T-cell (primary cell): ENCODE measurements at places on chromosomes 7 and 10.
A peak's percentile ranks its signal among the peaks of the same experiment; 100 is the strongest.

- H3K27me3 ChIP-seq = no peaks in the 10 kb centered on the region
- no peak overlapping the region for H3K27ac ChIP-seq
- peaks cover 11% of the 10 kb centered on the region for H3K36me3 ChIP-seq
- H3K4me1 ChIP-seq = no peaks in the 10 kb centered on the region
- DNase-seq = no peak
Observed at GRCh38 chr10:15802375-15802949, 57.8 kb downstream of the MINDY3 start.

DNA sequence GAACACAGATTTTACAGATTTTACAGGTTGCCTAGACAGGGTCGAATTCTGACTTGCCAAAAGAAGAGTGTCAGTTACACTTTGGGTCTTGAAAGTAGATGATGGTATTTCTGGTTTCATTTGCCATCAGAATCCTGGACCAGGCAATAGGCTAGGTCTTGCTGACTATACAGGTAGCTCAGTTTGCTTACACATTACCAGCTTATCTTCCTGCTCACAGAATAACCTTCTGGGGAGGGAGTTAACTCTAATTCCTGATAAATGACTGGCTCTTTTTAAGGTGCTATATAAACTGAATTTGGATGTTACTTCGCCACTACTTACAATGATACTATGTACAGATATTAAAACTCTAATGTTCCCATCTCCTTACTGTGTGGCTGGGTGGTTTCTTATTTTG is 39.8 kb downstream of the GBF1 start:
- DNase-seq = no peak
- H3K36me3 ChIP-seq = no peaks in the 10 kb centered on the region

DNA sequence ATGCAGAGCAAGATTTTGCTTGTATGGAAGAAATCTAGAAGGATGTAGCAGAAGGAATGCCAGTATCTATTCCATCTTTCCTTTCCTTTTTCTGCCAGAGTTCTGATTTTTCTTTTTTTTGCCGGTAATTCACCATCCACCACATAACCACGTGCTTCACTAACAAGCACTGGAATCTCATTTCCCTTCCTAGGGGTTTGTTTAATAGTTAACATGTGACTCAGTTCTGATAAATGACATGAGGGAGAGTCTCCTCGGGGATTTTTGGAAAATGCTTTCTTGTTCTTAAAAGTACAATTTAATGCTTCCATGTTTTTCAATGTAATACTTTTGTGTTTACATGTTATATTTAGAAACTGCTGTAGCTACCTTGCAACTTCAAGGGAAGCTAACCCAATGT is 590.2 kb downstream of the SH2D4B start:
- peaks cover 2% of the 10 kb centered on the region for H3K27me3 ChIP-seq
- H3K27ac ChIP-seq = no peak overlapping the region
- H3K4me3 ChIP-seq = no peak overlapping the region
- H3K4me1 ChIP-seq = no peaks in the 10 kb centered on the region
- no peak for DNase-seq
- H3K36me3 ChIP-seq = no peaks in the 10 kb centered on the region

- no peaks in the 10 kb centered on the region for H3K27me3 ChIP-seq
- H3K27ac ChIP-seq = no peak overlapping the region
- no peak for DNase-seq
- no peak overlapping the region for H3K4me3 ChIP-seq
- no peaks in the 10 kb centered on the region for H3K36me3 ChIP-seq
Observed at GRCh38 chr7:111827863-111828504, 265.7 kb upstream of the IMMP2L start.

- H3K27me3 ChIP-seq = no peaks in the 10 kb centered on the region
- no peak overlapping the region for H3K27ac ChIP-seq
- H3K4me3 ChIP-seq = no peak overlapping the region
Observed at GRCh38 chr10:96960872-96961271, 128.8 kb downstream of the LCOR start.

- H3K4me3 ChIP-seq = peak overlapping the region; percentile 78
- H3K36me3 ChIP-seq = no peaks in the 10 kb centered on the region
- no peak overlapping the region for H3K27ac ChIP-seq
- H3K4me1 ChIP-seq = peaks cover 10% of the 10 kb centered on the region
- no peak for DNase-seq
Observed at GRCh38 chr10:60777696-60778213, 523 bp upstream of the CDK1 start.

GRCh38 chr7:34096198-34096651 is 190.9 kb downstream of the BMPER start:
- no peaks in the 10 kb centered on the region for H3K27me3 ChIP-seq
- no peaks in the 10 kb centered on the region for H3K36me3 ChIP-seq
- no peak for DNase-seq

- DNase-seq = no peak
- H3K27me3 ChIP-seq = no peaks in the 10 kb centered on the region
- no peaks in the 10 kb centered on the region for H3K4me1 ChIP-seq
- no peak overlapping the region for H3K4me3 ChIP-seq
- no peaks in the 10 kb centered on the region for H3K36me3 ChIP-seq
Observed at GRCh38 chr7:90938371-90938770, 325.9 kb upstream of the FZD1 start.

- H3K36me3 ChIP-seq = no peaks in the 10 kb centered on the region
- no peaks in the 10 kb centered on the region for H3K4me1 ChIP-seq
- peaks cover 9% of the 10 kb centered on the region for H3K27me3 ChIP-seq
- H3K4me3 ChIP-seq = no peak overlapping the region
Observed at GRCh38 chr10:80599424-80599847, 61.7 kb downstream of the SH2D4B start.

- H3K27ac ChIP-seq = peak within 1 kb of the TSS; percentile 72
- DNase-seq = peak; percentile 84
- H3K36me3 ChIP-seq = no peaks in the 10 kb centered on the region
- H3K27me3 ChIP-seq = no peaks in the 10 kb centered on the region
Observed at GRCh38 chr7:141702047-141702567, at the start of gene DENND11. DENND11 (minus strand) TSS chr7:141702166; CDS start chr7:141702153, 13 bp downstream.
